Activated gamma-delta T cell treated with Interleukin-2 at 50 U/mL for 16 hours (primary cell): ENCODE measurements at places on chromosomes 16 and 17.

- DNase-seq = no peak
Measured at GRCh38 chr16:30005341-30006094, 5.3 kb downstream of the DOC2A start.

DNA sequence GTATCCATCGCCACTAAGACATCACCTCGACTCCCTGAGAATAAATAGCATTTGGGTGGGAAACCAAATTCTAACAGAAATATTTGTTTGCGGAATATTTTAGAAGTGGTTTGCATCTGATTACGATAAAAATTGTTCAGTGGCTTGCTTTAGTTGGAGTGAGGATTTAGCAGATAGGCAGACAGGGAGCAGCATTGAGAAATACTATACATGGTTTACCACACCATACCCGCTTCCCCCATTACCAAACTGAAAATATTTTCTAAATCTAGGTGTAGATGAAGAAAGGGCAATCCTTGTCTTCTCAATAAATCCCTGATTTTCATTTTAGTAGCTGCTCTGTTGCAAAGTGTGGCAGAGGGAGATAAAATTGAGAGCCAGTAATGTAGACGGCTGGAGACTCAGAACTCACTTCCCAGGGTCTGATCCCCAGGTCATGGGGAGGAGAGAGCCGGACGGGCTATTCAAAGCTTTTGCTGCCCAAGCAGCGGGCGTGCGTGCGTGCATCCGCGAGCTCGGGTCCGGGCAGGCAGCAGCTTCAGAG lies 808 bp upstream of the BAHCC1 start:
- no peak for DNase-seq

DNA sequence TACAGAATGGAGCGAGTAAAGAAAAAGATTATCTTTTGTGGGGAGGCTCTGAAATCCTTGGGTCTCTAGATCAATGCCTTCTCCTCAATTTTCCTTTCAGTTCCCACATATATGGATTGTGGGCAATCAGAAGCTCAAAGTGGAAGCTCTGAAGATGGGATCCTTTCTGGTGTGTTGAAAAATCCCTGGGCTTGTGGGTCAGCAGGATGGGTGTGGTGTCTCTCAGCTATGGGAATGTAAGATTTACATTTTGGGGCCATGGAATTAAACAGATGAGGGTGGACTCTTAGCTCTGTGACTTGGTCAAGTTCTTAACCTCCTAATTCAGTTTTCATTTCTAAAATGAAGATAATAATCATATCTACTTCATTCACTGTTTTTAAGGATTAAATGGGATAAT lies 231.9 kb upstream of the CA10 start:
- DNase-seq = no peak

GRCh38 chr17:32297424-32297823 lies 31.8 kb downstream of the RHBDL3 start:
- no peak for DNase-seq
